Epithelial cell of prostate (primary cell): ENCODE measurements at places on chromosomes 3 and 15.

DNA sequence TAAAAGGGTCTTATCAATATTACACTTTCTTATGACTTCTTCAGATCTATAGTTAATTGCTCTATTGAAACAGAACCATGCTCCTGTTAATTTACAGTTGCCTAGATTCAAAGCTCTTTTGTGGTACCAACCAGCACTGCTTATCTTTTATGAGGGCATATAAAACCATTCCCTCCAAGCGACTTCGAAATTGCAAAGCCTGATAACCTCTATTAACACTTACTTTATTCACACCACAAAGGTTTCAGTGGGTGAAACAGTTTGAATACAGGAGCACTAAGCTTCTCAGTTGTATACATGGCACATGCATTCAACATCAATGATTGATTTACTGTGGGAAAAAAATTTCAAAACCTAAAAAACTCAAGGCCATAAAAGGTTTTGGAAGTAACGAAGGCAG lies 74.9 kb upstream of the PPIB start:
- no peak for DNase-seq

GRCh38 chr3:104198131-104198530 lies 1168.6 kb upstream of the ALCAM start:
- DNase-seq: no peak

- DNase-seq: no peak
Observed at GRCh38 chr3:13745636-13746035, 134.2 kb downstream of the WNT7A start.

DNA sequence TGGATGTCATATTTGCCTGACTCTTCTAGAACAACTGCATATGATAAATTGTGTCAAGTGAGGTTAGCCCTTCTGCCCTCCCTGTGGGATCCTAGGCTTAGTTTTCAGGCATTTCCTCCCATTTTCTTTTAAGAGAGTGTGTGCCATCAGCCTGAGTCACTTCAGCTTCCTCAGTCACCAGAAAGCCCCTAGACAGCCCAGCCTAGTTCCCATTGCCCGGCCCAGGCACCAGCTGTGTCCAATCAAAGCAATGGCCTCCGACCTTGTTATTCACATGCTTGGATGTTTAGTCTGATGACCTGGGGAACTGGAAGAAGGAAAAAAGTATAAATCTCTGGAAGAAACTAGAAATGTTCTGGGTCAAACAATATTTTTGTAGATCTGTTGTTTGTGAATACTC lies 221.9 kb upstream of the LRIG1 start:
- no peak for DNase-seq

DNA sequence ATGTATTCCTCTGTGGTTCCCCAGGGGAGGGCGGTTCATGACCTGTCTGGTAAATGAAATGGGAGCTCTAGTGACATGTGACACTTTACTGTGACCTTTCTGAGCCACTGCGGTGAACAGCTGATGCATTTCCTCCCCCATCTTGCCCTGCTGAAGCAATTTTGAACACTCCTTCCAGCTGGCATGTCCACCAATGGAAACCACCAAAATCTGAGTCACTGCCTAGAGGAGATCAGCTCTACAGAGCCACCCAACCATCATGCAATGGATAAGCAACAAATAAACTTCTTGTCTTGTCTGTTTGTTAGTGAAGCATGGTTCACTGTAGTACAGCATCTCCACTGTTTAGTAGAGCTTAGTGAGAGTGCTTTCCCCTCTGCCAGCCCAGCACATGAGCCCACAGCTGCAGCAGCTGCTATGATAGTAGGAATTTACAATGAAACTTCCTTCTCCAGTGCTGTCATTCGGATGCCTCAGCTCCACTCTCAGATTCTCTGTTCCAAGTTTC lies 479.4 kb downstream of the NTRK3 start:
- no peak for DNase-seq

GRCh38 chr3:176523114-176523513 lies 674.2 kb downstream of the TBL1XR1 start:
- no peak for DNase-seq

GRCh38 chr3:104437131-104437750 lies 929.5 kb upstream of the ALCAM start:
- DNase-seq: peak; percentile 37

GRCh38 chr15:40369971-40370370 lies 12.0 kb downstream of the DISP2 start:
- no peak for DNase-seq

DNA sequence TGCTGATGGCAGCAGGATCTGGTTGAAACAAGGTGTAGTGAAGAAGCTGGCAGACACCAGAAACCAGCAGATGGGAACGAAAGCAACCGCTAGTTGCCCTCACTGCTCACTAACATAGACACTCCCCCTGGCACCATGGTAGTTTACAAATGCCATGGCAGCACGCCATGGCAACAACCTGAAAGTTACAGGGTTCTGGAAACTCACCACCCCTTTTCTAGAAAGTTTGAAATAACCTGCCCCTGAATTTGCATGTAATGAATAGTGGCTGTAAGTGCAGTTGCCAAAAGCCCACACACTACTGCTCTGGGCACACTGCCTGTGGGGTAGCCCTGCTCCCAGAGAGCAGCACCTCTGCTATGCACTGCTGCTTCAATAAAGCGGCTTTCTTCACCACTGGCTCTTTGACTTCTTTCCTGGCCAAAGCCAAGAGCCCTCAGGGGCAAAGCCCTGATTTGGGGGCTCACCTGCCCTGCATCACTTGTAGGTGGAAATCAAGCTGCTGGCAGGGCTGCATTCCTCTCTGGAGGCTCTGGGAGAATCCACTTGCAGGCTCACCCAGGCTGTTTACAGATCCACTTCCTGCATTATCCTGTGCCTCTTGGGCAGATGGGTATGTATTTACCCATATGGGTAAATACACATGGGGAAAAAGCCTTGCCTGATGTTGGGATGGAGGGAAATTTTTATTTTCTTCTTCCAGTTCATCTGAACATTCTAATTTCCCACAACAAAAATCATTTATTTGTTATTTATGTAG lies 2.0 kb upstream of the GP9 start:
- DNase-seq: no peak

DNA sequence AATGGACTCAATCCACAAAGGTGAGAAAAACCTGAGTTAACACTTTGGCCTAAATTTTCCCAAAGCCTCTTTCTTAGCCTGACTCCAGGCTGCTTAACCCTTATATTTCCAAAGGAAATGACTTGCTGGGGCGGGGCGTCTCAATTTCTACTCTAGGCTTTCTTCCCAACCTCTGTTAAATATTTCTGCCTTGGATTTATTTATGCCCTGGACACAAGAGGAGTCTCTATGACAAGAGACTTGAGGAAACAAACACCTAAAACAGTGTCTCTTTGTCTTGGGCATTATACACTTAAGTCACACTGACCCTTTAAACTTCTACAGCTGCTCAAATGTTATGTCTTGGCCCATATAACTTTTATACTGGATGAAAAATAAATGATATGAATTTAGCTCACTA lies 28.3 kb upstream of the AP4E1 start:
- no peak for DNase-seq

DNA sequence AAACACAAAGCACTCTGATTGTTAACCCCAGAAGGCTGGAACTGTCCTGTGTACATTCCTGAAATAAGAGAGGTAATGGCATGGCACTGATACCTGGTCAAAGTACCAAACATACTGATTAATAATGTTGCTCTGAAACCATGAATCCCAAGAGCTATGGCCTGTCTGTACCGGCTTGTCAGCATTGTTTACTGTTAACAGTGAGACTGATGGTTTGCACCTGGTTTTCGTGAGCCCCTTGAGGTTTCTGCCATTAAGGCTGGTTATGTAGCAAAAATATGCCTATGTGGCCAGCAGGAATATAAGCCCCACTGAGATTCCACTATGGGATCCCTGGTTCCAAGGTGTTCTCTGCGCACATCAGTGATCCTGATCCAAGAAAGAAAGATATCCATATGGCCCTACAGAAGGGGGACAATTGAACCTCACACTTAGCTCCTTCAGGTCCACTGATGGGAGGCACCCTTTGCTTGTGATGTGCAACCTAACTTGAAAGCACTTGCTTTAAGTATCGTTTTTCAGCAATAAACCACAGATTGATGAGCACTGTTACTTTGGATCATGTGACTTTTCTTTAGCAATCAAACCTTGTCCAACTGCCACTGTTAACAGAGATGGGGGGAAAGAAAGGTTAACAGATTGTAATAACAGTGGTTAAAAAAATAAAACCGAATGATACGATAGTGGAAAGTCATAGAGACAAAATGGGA lies 65.2 kb downstream of the TBL1XR1 start:
- no peak for DNase-seq

GRCh38 chr3:133457465-133458067 lies 57.7 kb downstream of the BFSP2 start:
- no peak for DNase-seq

- DNase-seq: no peak
Observed at GRCh38 chr3:38556640-38557358, 60.7 kb downstream of the EXOG start.

DNA sequence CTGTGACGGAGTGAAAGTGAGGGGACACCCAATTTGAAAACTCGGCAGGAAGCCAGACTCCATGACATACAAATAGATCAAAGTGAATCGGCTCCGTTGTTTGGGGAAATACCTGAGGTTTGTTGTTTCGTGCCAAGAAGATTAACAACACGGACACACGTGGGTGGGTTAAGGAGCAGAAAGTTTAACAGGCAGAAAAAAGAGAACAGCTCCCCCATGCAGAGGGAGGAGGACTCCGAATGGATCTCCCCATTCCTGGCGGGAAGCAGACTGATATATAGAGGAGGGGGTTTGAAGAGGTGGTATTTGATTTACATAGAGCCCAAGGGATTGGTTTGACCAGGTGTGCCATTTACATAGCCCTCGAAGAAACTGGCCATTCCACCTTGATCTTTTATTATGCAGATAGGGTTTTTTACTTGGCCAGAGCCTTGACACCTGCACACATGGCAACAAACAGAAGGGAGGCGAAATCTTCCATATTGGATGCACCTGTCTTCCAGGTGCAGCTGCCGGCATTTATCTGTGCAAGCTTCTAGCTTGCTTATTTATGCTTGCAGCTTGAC lies 4.8 kb upstream of the SACM1L start:
- DNase-seq: no peak

DNA sequence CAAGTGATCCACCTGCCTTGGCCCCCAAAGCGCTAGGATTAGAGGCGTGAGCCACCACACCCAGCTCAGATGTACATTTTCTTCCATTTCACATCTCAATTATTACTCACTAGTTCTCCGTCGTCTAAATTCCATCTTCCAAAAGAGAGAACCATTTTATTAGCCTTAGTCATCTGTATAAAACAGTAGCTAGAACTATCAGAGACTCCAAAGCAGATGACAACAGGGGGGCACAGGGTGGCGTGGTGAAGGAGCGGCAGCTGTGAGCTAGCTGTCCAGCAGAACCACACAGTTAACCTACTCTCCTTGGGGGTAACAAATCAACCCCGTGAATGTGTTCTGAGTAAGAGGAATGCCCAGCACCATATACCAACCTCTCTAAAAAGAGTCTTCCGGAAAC lies 7.1 kb downstream of the SLC25A20 start:
- DNase-seq: no peak

GRCh38 chr3:13788522-13789424 lies 91.1 kb downstream of the WNT7A start:
- no peak for DNase-seq

GRCh38 chr3:182440101-182440500 lies 353.2 kb upstream of the ATP11B start:
- no peak for DNase-seq

- DNase-seq: no peak
Observed at GRCh38 chr3:152909180-152909883, 74.4 kb downstream of the P2RY1 start.

DNA sequence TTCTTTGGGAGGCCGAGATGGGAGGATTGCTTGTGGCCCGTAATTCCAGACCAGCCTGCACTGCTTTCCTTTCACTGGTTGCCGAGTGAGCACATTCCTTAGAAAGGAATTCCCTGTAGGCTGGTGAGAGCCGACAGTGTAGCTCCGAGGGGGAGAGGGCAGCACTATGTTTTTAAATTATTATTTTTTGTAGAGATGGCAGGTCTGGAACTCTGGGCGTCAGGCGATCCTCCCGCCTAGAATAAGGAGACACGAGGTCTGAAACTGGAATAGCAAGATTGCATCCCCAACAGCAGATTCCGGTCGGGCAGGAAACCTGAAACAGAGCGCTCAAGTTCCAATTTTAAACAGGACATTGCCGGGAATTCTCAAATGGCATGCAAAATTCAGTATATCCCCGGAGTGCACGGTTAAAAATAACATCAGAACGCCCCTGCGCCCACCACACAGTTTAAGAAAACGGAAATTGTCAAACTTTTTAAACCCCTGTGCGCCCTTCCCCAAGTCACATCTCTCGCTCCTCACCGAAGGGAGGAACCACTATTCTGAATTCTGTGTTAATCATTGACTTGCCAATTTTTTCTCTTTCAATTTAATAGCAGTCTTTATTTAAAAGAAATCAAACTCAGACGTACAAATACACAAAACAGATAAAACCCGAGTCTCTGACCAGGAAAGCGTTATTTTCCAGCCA lies 643 bp upstream of the RNU5B-1 start:
- no peak for DNase-seq

DNA sequence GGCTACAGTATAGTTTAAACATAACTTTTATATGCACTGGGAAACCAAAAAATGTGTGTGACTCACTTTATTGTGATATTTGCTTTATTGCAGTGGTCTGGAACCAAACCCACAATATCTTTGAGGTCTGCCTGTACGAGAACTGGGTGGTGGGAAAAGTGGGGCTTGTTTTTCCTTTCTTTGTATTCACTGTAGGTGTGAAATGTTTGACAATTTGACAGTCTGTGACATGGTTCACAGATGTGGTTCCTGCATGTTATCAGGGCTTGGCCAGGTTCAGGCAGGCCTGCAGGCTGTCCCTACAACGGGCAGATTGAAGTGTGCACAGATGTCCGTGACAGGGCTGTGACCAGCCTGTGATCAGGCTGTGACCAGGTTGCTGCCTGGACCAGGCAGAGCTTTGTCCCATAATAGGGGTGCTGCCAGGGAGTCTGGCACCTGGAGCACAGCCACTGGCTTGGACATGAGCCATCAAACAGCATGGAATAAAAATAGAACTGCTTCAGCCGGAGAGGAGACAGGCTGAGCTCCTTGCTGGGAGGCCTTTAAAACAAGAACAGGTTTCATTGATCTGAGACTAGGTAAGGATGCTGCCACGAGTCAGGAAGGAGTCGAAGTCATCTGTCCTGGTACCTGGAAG lies 61.0 kb downstream of the KLF13 start:
- DNase-seq: no peak

- no peak for DNase-seq
Observed at GRCh38 chr15:84797801-84798200, 19.4 kb upstream of the ALPK3 start.

- no peak for DNase-seq
Observed at GRCh38 chr3:133479401-133479800, 79.5 kb downstream of the BFSP2 start.

- DNase-seq: no peak
Observed at GRCh38 chr3:10356461-10356981, 35.6 kb upstream of the SEC13 start.

DNA sequence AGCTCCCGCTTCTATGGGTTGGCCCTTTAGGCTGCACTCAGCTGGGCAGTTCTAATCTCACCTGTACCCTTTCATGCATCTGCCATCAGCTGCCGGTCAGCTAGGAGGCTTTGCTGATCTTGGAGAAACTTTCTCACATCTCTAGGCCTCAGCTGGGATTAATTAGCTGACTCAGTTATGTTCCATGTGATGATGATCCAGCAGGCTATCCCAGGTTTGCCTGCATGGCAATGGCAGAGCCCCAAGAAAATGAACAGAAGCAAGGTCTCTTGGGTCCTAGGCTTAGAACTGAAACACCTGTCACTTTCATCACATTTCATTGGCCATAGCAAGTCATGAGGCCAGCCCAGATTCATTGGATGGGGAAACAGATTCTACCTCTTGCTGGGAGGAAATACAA lies 304.6 kb upstream of the TBC1D5 start:
- no peak for DNase-seq
